Cortex of kidney (tissue), 1 donor: ENCODE measurements at places on chromosomes 1 and 21.

DNA sequence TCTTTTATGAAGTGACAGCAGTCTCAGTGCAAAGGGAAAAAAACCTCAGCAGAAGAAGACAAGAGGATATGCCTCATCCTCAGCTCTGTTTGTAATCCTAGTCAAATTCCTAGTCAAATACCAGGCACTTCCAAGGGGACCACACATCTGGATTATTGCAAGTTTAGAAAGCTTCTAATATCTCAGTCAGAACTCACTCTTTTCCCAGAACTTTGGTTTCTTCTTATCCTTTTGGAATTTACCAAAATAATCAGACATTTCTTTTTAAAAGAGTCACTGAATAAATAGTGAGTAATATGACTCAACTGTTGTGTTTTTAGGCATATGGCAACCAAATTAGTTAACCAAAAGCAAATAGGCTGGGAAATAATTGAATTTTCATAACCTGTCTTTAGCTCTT is 47.8 kb downstream of the PRRX1 start:
- DNase-seq = no peak

- no peak for DNase-seq
These were observed 79.4 kb downstream of the S1PR1 start for GRCh38 chr1:101316256-101316655.

DNA sequence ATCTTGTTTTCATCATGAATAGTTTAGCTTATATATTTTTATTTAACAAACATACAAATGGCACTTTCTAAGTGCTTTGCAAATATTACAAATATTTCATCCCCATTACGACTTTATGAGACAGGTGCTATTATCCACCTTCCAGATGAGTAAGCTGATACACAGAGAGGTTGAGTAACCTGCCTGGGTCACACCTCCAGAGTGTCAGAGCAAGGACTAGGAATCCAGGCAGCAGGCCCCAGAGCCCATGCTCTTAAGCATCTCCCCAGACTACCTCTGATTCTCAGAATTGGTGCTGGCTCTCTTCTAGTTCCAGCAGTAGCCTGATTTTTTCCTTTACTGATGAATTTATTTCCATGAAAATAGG is 40.0 kb downstream of the EPHB2 start:
- no peak for DNase-seq

- no peak for DNase-seq
These were observed 315.0 kb downstream of the TGFB2 start for GRCh38 chr1:218659911-218660677.

DNA sequence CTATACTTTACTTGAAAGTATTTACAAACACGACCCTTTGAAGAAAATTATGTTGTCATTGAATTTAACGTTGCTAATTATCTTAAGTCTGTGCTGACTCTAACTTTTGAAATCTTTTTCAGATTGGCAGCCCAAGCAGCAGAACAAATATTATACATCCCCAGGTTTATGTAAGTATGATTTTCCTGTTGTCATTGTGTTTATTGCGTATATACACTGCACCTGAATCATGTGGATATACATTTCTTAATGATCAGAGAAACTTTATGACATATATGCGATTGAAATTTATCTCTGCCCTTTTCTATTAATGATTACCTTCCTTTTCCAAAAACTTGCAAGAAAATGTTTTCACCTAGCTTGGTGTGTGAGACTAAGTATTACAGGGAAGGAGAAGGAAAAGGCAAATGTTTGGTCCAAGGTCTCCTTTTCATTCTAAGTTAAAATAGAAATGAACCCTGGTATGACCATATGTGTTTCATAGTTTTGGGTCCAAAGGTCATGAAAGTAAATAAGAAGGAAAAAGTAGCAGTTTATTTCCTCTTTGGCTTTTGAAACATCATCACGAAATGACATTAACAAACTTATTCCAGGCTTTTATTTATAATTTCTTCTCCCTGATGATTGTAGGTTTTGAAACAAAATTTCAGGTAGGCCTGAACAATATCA is 116.8 kb downstream of the VPS13D start:
- DNase-seq = no peak
